Dorsolateral prefrontal cortex (tissue), 122 donors: ENCODE measurements at places on chromosomes 12 and 14.

DNA sequence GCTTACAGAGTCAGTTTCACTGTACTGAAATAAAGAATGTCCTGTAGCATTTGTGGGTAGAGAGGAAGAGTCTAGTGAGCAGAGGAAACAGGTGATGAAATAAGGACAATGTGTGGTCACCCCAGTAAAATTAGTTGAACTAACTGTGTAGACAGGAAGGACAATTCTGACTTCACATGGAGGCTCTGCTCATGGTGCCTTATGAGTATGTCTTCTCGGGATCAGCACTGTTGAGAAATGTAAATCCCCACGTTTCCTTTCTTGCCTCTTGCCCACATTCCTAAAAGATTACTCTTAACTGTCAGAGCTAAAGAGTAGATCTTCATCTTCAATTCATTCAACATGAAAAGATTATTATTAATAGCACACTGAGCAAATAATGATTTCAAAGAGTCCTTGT, 113.2 kb upstream of the FLRT2 start:
- DNase-seq, result no peak

- DNase-seq, result no peak
These were observed 21.6 kb downstream of the TRPV4 start for GRCh38 chr12:109811624-109811995.

DNA sequence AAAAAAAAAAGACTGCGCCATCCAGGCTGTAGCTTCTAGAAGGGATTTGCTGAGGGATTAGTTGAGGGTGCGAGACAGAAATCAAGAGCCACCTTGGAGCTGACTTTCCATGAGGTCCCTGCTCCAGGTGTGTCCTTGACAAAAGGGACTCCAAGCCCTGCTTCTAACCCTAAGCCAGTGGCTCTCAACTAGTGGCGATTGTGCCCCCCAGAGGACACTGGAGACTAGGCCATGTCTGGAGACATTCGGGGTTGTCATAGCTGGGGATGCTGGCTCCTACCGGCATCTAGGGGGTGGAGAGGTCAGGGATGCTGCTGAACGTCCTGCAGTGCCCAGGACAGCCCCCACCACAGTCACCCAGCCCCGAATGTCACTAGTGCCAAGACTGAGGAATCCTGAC, 40.6 kb downstream of the SPRING1 start:
- no peak for DNase-seq

DNA sequence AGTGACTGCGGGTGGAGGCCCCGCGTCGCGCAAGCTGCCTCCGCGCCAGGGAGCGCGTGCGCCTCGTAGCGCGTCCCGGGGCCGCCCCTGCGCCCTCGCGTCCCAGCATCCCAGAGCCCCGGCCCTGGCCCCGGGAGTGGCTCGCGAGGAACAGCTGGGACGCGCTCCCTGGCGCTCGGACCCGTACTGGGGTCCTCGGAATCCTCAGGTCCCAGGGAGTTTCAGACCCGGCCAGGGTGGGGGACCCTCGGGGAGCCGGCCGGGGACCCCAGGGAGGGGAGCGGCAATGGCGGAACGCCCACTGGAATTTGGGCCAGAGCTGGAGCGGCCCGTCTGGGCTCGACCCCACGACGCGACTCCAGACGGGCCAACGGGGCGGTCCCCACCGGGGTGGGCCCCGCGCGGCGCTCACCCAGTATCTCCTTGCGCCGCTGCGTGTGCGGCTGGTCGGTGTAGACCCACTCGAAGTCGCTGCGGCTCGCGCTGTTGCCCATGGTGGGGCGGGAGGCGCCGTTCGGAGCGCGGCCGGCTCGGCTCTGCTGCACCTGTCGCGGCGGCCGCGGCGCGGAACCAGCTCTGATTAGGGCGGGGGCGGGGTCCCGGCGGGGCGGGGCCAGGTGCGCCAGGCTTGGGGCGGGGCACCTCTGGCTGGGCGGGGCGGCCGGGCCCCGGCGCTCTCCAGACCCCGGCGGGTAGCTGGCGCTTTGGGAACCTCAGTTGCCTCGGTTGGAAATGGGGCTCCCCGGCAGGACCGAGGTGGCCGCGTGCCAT, at the start of gene DEGS2:
Gene DEGS2 (minus strand): TSS at position 552 of the 771 bp plus-strand sequence. CDS start 58 bp downstream, at position 494.
- DNase-seq, result no peak

- no peak for DNase-seq
These were observed 31.1 kb upstream of the ETNK1 start for GRCh38 chr12:22593864-22594263.

- DNase-seq, result no peak
These were observed 32.9 kb downstream of the MIPOL1 start for GRCh38 chr14:37230551-37231194.

DNA sequence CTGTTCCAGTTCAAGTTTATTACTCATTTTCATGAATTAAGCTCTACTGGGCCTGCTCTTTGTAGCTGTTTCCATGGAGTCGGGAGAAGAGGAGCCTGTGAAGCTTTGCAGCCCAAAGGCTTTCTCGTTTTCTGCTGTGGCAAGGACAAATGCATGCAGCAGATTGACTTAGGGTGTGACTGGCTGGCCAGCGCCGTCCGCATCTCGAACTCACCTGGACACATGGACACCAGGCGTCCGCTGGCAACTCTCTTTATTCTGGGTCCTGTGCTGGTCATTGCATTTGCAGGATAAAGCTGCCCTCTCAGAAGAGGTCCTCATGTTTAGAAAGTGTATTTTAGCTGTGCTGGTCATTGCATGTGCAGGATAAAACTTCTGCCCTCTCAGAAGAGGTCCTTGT, 350.4 kb downstream of the TMEM121 start:
- DNase-seq, result no peak

DNA sequence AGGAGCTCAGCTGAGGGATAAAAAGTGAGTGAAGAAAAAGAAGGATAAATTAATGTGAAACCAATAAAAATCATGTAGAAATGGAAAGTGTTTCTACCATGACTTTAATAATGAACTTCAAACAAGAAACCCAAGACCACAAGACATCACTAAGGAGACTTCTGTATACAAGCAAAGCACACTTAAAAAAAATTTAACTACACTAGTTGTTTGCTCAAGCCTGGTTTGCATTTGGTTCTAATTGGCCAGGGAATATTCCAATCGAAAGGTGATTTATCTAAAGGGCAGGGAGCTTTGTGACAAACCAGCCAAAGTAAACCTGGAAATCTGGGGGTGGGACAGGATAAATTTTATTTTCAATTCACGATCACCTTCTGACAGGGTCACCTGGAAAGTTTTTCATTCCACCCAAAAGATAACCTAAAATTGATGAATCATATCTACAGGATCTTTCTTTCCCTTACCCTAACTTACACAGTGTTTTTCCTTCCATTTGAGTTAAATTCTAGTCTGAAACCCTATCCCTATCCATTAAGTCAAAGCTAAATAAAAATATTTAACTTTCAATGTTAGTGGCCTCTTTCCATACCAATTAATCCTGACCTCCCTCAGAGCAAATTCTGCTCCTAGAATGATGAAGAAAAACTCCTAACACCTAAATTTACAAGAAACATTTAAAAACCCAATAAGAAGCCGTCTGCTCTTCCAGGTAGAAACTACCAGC, 2.6 kb downstream of the EGLN3 start:
- no peak for DNase-seq

GRCh38 chr14:102951034-102951433, 28.6 kb downstream of the AMN start:
- no peak for DNase-seq

DNA sequence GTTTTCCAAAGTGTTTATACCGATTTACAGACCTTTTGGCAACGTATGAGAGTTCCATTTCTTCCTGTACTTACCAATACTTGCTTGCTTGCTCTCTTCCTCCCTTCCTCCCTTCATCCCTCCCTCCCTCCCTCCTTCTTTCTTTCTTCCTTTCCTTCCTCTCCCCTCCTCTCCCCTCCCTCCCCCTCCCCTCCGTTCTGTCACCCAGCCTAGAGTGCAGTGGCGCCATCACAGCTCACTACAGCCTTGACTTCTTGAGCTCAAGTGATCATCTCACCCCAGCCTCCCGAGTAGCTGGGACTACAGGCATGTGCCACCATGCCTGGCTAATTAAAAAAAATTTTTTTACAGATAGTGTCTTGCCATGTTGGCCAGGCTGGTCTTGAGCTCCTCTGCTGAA, 40.4 kb downstream of the DIP2B start:
- DNase-seq, result no peak

DNA sequence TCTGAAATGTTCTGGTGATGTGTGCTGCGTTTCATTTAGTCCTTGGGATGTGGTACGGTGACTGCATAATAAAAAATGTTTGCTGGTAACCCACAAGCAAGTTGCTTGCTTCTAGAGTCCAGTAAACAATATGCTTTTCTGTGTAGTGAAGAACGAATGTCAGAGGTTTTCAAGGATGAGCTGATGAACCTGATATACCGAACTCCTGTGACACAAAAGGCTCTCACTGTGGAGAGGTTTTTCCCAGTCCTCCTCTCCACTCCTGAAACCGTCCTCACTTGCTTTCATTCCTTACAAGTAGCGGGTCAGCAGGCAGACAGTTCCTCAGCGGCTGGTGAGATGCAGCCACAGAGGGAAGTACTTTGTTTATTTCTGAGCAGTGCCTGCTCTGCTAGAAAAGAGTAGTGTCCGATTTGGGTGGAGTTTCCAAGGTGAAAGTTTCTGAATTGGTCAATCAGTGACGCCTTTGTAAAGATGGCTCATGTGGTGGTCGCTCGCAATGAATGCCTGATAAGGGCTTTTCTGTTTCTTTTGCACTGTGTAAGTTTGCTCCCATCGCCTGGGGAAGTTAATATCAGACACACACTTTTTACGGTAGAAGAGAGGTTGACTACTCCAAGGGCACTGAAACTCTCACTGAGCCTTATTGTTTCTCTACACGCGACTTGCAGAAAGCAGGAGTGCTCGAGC, 3.0 kb downstream of the ETV6 start:
- no peak for DNase-seq

DNA sequence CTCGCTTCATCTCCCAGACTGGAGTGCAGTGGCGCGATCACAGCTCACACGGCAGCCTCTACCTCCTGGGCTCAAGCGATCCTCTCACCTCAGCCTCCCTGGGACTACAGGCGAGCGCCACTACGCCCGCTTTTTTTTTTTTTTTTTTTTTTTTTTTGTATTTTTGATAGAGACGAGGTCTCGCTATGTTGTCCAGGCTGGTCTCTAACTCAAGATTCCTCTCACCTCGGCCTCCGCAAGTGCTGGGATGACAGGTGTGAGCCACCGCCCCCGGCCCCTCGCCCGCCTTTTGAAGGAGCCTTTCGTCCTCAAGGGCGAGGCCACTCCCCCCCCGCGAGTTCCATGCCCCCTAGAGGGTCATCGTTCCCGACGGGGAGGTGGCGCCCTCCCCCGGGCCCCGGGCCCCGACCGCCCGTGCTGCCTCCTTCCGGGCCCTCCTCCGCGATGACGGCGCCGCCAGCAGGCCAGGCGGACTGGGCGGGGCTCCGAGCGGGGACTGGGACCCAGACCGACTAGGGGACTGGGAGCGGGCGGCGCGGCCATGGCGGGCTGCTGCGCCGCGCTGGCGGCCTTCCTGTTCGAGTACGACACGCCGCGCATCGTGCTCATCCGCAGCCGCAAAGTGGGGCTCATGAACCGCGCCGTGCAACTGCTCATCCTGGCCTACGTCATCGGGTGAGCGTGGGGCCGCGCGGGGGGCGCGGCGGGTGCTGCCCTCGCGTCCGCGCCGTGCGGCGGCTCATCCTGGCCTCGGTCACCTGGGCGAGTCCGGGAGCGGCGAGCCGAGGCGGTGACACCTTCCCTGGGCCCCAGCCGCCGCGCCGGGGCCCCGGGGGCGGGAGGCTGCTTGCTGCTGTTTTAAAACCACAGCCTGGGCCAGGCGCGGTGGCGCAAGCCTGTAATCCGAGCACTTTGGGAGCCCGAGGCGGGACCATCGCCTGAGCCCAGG, at the start of gene P2RX4:
Gene P2RX4 (plus strand): TSS at position 506 of the 949 bp plus-strand sequence. CDS start 36 bp downstream, at position 542.
- DNase-seq, result peak; percentile 90

DNA sequence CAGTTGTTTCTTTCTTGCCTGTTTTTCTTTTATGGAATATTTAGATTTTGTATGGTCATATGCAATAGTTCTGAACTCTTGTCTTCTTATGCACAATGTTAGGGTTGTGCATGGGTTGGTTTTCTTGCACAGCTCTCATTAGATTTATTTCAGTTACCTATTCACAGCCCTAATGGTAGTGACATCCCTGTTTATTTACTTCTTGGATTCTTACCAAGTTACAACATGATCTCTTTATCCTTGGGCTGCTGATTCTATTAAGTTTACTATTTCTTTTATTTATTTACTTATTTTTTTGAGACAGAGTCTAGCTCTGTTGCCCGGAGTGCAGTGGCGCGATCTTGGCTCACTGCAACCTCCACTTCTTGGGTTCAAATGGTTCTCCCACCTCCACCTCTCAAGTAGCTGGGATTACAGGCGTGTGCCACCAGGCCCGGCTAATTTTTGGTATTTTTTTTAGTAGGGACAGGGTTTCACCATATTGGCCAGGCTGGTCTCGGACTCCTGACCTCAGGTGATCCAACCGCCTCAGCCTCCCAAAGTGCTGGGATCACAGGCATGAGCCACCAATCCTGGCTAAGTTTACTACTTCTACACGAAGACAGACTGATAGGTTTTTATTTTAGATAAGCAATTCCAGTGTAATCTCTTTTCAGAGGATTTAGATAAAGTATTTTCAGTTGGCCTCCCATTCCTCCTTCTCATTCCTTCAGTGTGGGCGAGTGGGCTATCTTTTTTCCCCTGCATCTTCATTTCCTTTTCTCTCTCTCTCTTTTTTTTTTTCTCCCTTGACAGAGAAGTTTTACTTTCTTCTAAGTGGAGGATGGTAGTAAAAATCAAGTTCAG, 395.1 kb upstream of the RGS6 start:
- no peak for DNase-seq

DNA sequence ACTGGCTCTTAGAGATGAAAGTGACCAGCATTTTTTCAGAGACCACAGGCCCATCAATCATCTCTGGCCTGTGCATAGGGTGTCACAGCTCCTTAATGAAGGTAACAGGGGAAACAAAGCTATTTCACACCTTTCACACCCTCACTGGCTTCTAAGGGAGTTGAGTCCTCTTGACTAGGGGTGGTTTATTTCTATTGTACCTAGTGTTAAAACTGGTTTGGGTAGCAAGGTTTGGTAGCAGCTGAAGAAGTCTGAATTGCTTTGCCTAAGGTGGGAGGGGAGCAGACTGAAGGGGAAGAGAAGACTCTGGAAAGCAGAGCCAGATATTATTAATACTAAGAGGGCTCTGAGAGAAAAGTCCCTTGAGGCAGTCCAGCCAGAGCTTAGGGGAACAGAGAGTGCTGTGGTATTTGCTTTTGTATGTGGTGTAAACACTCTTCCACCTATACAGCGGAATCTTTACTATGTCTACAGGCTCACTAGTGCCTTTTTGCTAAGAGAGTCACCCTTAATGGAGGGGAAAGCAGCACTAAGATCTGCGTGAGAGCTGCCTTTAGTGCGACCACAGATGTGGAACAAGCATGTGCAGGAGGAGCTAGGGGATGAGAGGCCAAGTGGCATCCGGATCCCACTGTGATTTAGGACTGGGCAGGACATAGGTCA, 95.8 kb downstream of the STXBP6 start:
- no peak for DNase-seq

DNA sequence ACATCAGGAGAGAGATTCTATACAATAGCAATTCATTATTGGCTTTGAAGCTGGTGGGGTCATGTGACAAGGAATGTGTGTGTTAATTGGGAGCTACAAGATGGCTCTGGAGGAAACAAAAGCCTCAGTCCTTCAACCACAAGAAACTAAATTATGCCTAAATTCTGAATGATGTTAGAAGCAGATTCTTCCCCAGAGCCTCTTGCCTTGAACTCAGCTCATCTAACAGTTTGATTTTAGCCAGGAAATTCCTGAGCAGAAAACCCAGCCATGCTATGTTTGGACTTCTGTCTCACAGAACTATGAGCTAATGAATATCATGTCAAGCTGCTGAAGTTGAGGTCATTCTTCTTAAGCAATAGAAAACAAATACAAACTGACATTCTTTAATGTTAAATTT, 274.7 kb downstream of the SLC6A15 start:
- DNase-seq, result no peak
